ENCODE measurements at places on chromosomes 6 and 20.

DNA sequence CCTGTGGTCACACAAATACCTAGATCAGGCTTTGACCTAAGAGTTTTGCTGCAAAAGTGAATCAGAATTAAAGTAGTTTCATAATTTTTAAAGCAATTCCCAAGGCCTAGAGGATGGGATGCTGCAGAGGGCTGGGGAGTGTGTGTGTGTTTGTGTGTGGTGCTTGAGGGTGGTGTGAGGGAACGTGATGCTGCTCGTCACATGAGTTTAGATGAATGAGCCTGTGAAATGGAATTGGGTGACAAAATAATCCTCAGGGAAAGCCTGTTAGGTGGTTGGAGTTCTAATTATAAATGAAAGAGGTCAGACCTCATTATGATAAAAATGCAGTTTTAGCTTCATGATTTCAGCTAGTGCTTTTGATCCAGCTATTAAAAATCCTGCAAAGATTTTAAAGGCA is 87.5 kb upstream of the TMEM170B start:
- DNase-seq, result no peak

- no peak for DNase-seq
These were observed 13.8 kb upstream of the TCP11 start for GRCh38 chr6:35154947-35155346.

DNA sequence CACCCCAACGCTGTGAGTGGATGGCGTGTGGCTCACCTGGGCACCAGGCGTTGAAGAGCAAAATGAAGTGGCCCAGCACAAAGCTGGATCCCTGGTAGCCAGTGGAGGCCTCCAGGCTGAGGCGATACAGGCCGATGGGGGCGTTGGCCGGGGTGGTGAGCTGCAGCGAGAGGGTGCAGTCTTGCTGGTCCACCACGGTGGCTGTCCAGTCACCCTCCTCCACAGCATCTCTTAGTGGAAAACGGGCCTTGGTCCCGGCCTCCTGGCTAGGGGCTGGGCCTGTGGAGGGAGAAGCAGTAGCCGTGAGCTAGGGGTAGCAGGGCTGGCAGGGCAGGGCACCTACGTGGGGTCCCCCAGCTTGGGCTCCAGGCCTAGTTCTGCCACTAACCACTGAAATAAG is 9.3 kb downstream of the TGM2 start:
- DNase-seq, result no peak

- no peak for DNase-seq
These were observed 157.8 kb upstream of the TSHZ2 start for GRCh38 chr20:52814371-52814770.

DNA sequence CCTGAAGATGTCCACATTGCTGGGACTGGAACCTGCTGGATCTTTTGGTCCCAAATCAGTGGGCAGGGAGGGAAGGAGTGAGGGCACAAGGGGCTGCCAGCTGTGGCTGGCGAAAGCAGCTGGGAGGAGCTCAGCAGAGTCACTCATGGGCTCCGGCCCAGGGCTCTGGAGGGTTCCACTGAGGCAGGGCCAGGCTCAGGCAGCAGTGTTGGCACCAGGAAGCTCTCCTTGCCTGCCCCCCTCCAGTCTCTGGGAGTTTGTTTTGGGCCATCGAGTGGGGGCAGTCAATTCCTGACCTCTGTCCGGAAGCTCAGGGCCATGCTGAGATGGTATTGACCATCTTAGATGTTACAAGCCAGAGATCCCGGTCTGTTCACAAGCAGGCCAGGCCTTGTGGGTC is 39.1 kb upstream of the IRF4 start:
- no peak for DNase-seq

DNA sequence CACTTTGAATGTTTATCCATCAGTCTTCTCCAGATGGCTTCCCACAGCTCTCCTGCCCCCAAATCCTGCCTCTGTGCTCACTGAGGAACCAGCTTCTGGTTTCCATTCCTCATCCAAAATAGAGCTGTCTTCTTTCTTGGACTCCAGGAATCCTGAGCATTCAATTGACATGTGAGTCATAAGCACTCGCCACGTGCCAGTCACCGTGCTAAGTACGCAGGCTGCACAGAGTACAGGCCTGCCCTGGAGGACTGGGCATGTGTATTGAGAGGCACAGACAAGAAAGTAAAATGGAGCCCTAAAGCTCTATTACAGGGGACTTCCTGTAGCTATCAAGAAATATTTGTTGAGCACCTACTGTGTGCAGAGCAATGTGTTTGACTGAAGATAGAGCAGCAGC is 39.7 kb upstream of the LRFN2 start:
- no peak for DNase-seq

- DNase-seq, result no peak
These were observed 449.5 kb downstream of the PHF3 start for GRCh38 chr6:64085126-64085525.

GRCh38 chr20:19786311-19786710 is 28.3 kb downstream of the RIN2 start:
- DNase-seq, result no peak

DNA sequence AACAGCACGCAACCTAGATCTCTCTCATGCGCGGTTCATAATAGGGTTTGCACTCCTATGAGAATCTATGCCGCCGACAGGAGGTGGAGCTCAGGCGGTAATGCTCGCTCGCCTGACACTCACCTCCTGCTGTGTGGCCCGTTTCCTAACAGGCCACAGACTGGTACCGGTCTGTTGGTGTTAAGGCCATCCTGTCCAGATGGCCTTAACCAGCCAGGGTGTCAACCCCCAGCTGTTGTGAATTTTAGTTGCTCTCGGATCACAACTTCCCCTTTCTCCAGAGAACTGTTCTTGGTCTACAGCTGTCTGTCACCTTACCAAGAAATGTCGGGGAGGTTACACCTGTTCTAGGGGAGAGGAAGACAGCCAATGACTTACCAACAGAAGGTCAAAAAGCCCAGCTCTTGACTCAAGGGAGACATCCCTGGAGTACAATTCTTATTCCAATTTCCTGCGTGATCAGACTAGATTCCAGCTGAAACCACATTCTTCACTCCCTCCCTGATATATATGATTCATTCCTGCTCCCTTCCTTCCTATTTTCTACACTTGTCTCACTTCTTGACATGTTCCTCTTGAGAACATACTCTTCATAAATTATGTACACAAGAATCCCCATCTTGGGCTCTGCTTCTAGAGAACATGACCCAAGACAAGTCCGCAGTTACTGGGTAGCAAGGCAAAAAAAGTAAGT is 23.1 kb upstream of the DNAAF9 start:
- DNase-seq, result no peak

DNA sequence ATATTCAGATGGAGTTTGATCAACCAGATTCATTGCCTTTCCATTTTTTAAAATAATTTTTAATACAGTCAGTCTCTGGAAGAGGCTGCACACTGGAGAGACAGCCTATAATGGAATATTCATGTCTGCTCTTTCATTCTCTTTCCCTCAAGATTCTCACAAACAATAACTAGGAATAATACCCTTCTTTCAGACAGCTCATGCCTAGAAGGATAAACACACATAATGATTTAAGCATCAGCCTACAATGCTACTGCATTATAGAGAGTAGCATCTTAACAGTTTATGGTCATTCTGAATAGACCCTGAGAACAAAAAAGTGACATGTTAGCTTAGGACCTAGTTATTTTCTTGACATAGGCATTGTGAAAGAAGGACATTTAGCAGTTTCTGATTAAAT is 1692.3 kb downstream of the GRIK2 start:
- DNase-seq, result no peak

- DNase-seq, result no peak
These were observed 152.6 kb upstream of the PRND start for GRCh38 chr20:4569092-4569491.

- DNase-seq, result no peak
These were observed 593.4 kb upstream of the JAG1 start for GRCh38 chr20:11267131-11267761.

- DNase-seq, result no peak
These were observed 135.3 kb upstream of the BEND6 start for GRCh38 chr6:56819604-56820003.

- DNase-seq, result no peak
These were observed 158.3 kb upstream of the CST7 start for GRCh38 chr20:24790746-24791283.

GRCh38 chr20:23396950-23397627 is 24.2 kb downstream of the NAPB start:
- DNase-seq, result no peak

DNA sequence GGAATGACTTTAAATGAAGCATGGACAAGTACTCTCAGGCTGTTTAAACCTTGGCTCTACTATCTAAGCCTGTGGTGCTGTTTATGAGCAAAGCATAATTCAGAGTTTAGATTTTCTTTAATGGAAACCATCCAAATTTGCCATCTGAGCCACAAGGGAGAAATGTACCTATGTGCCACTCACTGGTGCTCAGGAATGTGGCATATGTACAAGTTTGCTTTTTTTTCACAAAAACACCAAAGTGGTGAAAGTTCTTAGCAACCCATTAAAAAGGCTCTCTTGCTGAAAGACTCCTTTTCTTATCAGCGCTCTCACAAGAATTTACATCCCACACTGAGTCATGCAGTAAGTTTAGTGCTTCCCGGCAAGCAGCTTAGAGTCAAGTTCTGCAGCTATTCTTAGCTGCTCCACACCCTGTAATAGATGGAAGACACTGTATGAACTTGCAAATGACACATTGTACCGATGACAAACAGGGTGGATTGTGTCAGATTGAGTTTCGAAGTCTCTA is 57.3 kb upstream of the MLIP start:
- no peak for DNase-seq

GRCh38 chr20:48619126-48620101 is 208.4 kb downstream of the PREX1 start:
- DNase-seq, result no peak

DNA sequence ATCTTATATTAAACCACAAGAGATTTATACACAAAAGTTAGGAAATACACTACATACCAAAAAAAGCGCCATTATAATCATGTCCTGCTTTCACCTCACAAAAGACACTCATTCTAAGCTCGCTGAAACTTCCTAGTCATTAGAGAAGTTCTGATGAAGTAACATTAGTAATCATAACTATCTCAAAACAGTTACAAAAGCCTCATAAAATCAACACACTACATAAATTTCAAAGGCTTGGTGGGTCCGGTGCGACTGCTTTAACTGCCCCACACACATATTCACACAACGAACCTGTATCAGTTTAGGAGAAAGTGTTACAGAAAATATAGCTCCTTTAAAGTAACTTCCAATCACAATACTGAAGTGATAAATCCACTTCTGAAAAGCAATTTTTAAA is 1.9 kb downstream of the PHIP start:
- no peak for DNase-seq

DNA sequence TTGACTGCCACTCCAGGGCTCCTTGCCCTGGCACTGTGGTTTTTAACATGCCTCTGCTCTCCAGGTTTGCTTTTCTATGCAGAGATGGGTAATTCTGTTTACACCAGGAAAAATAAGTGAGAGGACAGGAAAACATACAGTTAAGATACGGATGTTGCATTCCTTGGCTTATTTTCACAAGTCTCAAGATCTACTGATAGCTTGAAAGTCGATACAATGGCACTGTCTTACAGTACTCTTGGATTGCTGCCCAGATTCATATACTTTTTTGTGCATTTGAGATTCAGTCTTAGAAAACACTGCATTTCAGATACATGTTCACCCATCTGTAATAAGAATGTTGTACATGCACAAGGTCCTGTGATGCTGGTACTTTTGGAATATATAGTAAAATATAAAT is 159.6 kb upstream of the FLRT3 start:
- DNase-seq, result no peak

DNA sequence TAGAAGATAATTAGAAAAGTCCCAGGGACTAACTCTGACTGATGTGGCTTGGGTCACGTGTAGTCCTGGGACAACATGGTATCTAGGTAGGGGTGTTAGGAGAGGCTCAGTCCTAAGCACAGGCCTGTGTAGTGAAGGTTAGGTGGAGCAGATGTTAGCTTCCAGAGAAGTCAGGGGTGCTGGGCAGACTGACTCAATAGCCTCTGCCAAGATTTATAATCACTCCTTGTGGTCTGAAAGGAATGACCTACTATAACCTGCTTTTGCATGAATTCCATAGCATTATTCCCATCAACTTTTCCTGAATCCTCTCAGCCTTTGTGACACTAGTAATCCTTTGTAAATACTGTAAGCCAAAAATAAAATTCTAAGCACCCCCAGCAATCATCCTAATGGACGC is 10.2 kb upstream of the PEX7 start:
- DNase-seq, result no peak

- DNase-seq, result no peak
These were observed 50.4 kb downstream of the NOL4L start for GRCh38 chr20:32534661-32535240.

DNA sequence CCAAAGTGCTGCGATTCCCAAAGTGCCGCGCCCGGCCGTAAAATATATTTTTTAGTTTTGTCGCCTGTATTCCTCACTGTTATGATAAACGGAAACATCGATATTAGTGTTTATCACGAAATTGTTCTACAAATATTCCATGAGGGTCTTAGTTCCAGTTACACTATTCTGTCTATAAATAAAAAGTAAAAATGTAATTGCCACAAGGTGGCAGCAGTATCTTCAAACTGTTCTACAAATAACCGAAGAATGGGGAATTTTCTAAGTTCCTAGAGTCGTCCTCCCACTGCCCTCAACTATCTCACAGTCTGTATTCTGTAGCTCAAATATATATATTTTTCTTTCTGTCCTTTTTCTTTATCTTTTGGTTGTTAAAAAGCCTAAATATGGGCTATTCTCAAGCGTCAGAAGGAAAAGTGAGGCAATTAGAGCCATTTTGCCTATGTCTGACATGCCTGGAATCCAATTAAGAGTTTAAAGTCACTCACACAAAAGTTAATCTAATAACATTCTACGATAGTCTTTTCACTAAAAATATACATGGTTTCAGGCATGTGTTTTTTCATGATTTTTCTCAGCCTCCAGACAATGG is 14.2 kb upstream of the FAM162B start:
- DNase-seq, result no peak

DNA sequence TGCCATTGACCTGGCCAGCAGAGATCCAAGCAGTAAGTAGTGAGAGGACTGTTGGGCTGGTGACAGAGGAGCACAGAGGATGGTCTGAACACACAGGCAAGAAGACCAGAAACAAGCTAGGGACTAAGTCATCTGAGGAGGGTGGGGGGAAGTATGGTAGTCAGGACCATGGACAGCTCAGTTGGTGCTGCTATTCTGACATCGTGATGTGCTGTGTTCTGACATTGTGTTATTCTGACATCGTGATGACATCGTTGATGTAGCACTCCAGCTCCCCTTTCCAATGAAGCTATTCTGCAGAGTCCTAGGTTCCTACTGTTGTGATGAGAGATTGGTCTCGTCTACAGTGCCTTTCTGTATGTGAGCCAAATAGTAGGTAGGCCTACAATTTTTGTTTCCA is 28.7 kb downstream of the CFAP206 start:
- DNase-seq, result no peak

GRCh38 chr6:150282806-150283205 is 86.0 kb upstream of the IYD start:
- DNase-seq, result no peak

All from esophagus squamous epithelium (tissue), 5 donors.